Fibroblast of the aortic adventitia (primary cell): ENCODE measurements at places on chromosomes 2 and 18. TPM values are rescaled to one million over a fixed set of nuclear protein-coding genes. Genes with fewer than 3 reads are reported as not detected.

GRCh38 chr2:178275600-178275999 lies 81.3 kb downstream of the OSBPL6 start:
- no peak for DNase-seq

DNA sequence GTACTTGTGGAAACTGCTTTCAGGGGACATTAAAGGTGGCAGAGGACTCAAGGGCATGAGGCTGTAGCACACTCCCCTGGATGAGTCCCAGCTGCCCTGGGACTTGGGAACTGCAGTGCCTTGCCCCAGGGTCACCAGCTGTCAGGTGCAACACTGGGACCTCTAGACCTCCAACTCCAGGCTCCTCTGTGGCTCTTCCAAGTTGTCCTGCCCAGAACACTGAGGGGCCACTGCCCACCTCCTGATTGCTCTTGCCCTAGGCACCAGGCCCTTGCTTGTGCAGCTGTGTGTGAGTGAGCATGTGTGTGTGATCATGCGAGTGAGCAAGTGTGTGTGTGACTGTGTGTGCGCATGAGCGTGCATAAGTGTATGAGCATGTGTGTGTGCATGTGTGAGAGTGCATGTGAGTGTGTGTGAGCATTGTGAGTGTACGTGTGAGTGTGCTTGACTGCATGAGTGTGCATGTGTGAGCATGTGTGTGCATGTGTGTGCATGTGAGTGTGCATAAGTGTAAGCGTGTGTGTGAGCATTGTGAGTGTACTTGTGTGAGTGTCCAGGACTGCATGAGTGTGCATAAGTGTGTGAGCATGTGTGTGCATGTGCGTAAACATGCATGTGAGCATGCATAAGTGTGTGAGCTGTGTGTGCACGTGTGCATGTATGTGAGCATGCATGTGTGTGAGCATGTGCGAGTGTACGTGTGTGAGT lies 301.5 kb downstream of the NDUFA10 start:
- no peak for DNase-seq

- DNase-seq: peak; percentile 89
Measured at GRCh38 chr2:171347591-171348032, 86.2 kb downstream of the METTL8 start.

GRCh38 chr2:127659408-127660290 lies 13.7 kb downstream of the GPR17 start:
- no peak for DNase-seq

GRCh38 chr2:25879133-25879730 lies 945 bp upstream of the ASXL2 start:
- peak; percentile 35 for DNase-seq

DNA sequence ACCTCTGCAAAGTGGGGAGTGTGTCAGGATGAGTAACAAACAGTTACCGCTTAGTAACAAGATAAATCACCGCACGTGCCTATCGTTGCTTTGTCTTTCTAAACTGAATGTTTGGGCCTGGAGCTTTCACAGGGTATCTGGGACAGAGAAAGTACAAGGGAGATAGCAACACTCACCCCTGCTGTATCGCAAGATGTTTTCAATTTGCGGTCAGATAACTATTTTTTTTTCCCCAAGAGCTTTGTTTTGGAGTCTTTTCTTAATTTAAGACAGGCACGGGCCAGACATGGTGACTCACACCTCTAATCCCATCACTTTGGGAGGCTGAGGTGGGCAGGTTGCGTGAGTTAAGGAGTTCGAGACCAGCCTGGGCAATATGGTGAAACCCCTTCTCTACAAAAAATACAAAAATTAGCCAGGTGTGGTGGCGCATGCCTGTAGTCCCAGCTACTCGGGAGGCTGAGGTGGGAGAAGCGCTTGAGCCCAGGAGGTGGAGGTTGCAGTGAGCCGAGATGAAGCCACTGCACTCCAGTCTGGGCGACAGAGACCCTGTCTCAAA lies 146.6 kb downstream of the GBX2 start:
- peak; percentile 2 for DNase-seq

GRCh38 chr2:55049043-55049820 lies 1.0 kb downstream of the RTN4 start:
- peak; percentile 83 for DNase-seq

GRCh38 chr2:163983911-163984310 lies 248.1 kb upstream of the FIGN start:
- DNase-seq: no peak

- no peak for DNase-seq
Measured at GRCh38 chr2:196289000-196289399, 117.6 kb upstream of the STK17B start.

GRCh38 chr2:44829771-44830170 lies 111.7 kb upstream of the SIX3 start:
- no peak for DNase-seq

GRCh38 chr2:148814143-148814859 lies 60.7 kb upstream of the KIF5C start:
- DNase-seq: peak; percentile 73

DNA sequence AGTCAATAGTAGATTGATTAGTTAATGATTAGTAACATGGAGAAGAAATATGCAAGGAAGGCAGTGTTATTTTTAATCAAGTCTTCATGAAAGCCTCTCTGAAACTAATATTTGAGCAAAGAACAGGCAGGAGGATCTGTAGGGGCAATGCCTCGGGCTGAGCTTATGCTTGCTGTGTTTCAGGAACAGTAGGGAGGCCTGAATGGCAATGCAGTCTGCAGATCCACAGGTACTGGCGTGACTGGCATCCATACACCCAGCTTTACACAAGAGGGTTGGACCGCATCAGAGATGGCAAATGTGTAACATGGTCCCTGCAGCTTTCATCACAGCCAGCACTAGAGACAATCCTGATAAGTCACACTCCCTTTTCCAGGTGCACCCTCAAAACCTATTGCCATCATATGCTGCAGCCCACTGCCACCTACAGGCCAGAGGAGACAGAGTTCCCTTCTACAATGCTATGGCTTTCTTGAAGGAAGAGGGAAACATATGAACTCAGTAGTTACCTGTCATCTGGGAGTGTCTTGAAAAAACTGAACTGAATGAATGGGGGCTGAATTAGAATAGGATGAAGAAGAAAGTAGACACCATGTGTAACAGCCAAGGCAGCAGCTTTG lies 582.4 kb upstream of the RAB6C start:
- DNase-seq: no peak

- no peak for DNase-seq
Measured at GRCh38 chr2:230924470-230925341, at the start of gene GPR55. Gene GPR55, minus strand, starts transcription at chr2:230925242. Its CDS starts 14,280 bp downstream, at chr2:230910962.

Gene VIL1
- not detected in 2 replicates for total RNA-seq
